AG10803 (cell line): ENCODE measurements at places on chromosomes 3 and 15.

DNA sequence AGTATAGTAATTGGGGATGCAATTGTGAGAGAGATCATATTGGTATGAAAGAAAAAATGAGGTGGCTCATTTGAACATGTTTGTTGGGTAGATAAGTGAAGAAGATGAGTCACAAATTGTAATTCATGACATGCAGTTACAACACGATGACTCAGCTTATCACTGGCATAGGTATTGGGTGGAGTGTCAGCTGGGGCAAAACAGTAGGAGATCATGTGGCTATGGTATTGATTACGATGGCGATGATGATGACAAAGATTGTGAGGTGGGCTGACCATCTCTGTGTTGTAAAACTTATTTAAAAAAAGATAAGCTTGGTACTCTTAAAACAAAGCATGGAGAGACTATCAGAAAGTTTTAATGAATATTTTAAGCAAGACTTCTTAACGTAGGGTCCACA, 11.6 kb upstream of the DPH6 start:
- DNase-seq = peak; percentile 78

DNA sequence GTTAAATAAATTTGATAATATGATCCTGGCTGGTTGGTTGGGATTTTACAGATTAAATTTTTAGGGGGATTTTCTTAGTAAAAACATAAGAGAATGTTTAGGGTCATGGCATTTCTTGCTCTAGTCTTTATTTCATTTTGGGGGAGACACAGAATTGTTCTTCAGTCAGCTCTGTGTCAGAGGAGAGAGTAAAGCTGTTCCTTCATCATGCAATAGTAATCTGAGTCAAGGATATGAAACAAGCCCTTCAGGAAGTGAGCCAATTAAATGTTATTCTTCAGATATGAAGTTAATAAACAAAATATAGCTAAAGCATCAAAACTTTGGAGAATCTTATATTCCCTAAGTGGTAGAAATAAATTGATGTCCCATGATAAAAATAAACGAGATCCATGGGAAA, 22.9 kb upstream of the SLC4A7 start:
- no peak for DNase-seq

DNA sequence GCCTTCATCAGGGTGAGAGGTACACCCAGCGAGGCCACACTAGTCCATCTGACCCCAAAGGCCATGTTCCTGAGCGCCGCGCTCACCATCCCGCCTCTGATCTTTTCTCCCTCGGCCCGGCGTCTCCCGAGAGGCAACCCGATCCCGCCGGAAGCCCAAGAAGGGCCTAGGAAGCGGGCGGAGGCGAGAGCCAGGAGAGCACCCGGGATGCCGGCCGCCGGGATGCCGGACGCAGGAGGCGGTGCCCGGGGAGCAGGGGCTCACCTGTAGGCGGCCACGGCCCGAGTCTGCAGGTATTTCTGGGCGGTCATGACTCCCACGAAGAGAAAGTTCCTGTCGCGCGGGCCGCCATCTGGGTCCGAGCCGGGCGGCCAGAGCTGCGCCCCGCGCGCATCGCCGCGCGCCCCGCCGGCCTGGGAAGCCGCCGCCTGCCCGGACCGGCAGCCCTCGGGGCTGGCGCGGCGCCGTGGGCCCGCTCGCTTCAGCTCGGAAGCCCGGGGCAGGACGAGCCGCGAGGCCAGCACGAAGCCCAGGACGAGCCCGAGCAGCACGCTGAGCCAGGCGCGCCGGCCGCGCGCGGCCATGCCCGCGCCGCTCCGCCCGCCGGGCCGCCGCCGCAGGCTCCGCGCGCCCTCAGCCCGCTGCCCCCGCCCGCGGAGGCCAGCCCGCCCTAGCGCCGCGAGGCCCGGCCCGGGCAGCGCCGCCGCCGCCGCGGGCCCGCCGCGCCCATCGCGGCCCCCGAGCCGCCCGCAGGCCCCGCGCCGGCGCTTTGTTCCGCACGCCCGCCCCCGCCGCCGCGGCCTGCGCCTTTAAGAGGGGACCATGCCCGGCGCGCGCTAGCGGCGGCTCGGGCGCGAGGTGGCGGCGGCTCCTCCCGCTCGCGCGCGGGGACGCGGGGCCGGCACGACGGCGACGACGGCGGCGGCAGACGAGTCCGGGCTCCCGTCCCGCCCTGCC, 697 bp downstream of the CHSY1 start:
- DNase-seq = no peak

GRCh38 chr3:42778644-42779043, 5.6 kb upstream of the CCDC13 start:
- peak; percentile 48 for DNase-seq
